HS-5 (cell line): ENCODE measurements at places on chromosomes 1 and 21.

- no peak for DNase-seq
These were observed 218.5 kb downstream of the PLA2G4A start for GRCh38 chr1:187047298-187047697.

DNA sequence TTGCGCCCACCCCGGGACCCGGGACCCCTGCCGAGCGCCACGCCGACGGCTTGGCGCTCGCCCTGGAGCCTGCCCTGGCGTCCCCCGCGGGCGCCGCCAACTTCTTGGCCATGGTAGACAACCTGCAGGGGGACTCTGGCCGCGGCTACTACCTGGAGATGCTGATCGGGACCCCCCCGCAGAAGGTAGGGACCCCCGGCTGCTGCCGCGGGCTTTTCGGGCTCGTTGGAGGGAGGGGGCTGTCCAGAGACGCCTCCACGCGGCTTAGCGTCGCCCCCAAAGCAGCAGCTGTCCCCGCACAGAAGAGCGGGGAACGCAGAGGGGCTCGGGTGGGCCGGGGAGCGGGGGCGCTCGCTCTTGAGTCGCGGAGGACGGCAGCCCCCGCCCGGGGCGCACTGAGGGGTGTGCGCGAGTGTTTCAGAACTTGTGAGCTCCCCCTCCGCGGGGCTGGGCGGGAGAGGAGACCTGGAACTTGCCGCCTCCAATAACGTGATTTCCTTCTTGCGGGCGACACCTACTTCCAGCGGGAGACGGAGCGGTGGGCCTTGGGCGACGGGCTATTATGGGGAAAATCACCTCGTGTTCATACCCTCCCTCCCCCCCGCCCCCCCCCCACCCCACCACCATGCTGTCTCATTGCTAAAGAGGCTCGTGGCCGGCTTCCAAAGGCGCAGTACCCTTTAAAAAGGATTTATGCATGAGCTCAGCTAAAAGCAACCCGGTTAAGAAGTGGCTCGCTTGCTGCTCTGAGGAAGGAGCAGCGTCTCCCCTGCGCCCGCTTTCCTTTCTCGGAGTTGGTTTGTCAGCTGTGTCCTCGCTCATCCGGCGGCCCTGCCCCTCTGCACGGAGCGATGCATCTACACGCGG, 664 bp downstream of the BACE2 start:
- no peak for DNase-seq

- DNase-seq, result no peak
These were observed 134.7 kb downstream of the FAM78B start for GRCh38 chr1:166031932-166032571.

GRCh38 chr1:173506437-173506836, 29.3 kb downstream of the PRDX6 start:
- no peak for DNase-seq

GRCh38 chr1:214637722-214638458, 34.9 kb downstream of the CENPF start:
- no peak for DNase-seq

DNA sequence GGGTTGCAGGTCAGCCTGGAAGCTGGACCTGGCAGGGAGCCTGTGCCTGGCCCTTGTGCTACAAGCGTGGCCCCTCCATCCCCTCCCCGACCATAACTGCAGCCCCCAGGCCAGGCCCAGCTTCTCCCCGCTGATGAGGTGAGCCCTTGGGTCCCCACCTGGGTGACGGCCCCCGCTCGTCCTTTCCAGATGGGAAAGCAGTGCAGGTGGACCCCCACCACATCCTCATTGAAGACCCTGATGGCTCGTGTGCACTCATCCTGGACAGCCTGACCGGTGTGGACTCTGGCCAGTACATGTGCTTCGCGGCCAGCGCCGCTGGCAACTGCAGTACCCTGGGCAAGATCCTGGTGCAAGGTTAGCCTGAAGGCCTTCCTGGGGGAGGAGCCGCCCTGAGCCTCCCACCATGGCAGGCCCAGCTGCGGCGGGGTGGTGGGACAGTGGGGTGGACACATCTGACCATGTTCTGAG, 56.9 kb downstream of the TRIM11 start:
- no peak for DNase-seq

DNA sequence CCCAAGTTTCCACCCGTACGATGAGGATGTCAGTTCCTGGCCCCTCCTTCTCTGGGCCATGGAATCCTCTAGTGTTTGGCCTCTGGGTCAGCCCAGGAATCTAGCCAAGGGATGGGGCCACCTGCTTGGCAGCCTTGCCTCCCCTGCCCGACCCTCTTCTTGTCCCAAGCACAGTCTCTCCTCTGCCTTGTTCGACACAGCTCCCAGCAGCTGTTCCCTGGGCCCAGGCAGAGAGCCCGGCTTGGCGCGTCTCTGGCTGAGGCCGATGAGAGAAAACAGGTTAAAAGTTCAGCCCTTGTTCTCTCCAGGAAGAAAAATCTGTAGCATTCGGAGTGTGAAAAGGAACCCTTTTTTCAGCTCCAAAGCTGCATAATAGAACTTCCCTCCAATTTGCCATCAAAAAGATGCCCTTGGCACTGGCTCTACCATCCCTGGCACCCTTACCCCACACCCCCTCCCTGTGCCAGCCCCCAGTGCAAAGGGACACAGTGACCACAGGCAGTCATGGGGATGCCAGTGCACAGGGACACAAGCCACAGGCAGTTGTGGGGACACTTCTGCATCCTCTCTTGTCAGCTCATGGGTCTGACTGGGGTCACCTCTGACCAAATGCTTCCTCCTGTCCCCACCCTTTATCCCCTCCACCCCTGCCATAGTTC, 68.4 kb downstream of the EPHB2 start:
- no peak for DNase-seq

GRCh38 chr1:54614563-54614962, 8.8 kb downstream of the FAM151A start:
- no peak for DNase-seq

- no peak for DNase-seq
These were observed 199.4 kb downstream of the FOXD2 start for GRCh38 chr1:47637111-47637685.

DNA sequence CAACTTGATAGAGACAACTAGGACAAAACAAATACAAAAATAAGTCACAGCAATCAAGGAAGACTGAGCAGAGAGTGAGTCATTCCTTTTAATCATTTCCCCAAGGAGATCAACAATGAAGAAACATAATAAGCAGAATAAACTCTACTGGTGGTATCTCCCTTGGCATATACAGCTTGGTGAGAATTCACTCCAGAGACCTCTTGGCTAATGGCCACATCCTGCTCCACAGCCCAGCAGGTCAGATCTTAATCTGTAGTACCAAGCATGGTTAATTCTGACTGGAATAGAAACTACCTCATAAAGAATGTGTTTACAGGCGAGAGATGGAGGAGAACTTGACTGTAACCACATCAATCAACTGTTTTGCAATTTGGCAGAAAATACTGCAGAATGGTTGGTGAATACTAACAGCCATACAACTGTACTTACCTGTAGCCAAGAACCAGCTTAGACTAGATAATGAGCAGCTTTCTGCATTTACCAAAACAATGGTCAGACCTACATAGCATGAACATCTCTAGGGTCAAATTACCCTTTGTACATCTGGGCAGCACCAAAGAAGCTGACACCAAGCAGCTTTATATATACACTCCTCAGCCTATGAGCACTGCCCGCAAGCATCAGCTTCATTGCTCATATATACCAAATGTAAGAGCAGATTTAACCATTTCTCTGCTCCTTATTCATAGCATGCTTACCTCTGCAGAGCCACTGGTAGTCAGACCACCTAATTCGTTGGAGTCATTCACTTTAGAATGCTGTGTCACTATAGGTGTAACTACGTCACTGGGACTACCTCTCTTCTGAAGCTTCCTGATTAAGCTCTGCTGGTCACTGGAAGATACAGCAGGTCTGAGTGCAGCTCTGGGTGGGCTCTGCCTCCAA, 51.0 kb downstream of the KIAA0319L start:
- peak; percentile 61 for DNase-seq

- no peak for DNase-seq
These were observed 36.6 kb downstream of the GJA5 start for GRCh38 chr1:147723691-147724323.

GRCh38 chr1:94982398-94982797, 55.5 kb upstream of the CNN3 start:
- no peak for DNase-seq

DNA sequence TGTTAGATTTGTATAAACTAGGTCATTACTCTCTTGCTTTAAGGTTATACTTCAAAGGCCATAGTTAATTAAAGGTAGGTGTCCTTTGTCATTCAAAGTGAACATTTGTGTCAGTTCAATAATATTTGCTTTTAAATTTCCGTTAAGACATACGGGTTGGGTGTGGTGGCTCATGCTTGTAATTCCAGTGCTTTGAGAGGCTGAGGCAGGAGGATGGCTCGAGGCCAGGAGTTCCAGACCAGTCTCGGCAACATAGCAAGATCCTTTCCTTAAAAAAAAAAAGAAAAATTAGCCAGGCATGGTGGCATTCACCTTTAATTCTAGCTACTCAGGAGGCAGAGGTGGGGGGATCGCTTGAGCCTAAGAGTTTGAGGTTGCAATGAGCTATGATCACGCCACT, 80.4 kb downstream of the KIF26B start:
- no peak for DNase-seq

DNA sequence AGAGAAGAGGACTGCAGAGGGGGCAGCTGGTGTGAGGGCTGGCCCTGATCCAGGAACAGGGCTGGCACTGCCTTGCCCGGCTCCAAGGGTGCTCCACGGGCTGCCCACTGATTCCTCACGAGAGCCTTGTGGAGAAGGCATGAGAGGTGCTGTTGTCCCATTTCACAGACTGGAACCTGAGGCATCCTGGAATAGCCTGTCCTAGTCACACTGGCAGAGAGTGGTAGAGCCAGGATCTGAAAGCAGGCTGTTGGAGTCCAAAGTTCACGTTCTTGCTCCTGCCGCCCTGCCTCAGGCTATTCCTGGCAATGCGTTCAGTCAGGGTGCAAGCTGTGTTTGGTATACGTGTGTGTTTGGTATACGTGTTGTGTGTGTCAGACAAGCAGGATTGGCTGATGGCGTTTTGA, 1.8 kb downstream of the RER1 start:
- DNase-seq, result no peak

DNA sequence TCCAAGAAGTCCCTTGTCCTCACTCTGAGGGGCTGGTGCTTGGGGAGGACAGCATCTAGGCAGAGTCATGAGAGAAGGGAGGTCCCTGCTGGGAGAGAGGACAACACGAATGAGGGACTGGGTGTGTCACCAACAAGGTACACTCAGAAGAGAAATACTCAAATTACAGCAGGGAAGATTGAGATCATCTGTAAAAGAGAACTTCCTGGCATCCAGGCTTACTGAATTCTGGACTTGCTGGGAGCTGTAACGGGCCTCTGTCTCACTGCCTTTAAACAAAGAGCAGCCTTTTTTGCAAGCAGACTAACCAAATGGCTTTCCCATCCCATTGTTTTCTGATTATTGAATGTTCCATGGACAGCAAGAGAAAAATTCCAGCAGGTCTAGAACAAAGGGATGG, 195.7 kb upstream of the RAB4A start:
- DNase-seq, result no peak

GRCh38 chr1:221778125-221778524, 36.2 kb upstream of the DUSP10 start:
- DNase-seq, result no peak

DNA sequence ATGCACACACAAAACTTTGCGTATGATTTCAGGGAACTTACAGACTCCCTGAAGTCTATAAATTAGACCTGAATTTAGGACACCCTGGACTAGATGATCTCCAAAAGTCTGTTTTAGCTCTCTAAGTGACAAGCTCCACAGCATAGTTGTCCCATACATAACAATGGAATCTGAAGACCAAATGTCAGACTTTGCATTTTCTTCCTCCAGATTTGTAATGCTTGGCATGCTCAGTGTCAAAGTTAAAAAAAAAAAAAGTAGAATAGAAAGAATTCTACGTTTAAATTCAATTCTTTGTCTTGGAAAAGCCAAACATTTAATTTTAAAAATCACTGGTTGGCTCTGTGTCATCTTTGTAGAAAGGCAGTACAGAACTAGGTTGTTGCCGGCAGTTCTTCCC, 66.7 kb downstream of the OLFML2B start:
- no peak for DNase-seq

DNA sequence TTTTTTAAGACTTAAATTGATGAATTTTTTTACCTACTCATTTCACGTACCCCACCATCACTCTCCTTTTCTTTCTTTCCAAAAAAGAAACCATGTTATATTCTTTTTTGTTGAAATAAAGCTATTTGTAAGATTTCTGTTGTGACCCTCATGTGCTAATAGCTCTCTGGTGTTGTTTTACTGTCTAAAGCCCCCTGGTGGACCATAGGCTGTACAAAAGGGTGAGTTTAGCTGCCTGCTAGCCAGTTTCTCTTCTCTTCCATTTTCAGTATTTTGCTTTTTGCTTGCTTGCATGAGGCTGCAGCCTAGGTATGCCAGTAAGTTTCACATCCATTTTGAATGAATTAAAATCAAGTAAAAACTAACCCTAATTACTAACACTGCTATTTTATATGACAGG, 15.6 kb upstream of the VAMP3 start:
- no peak for DNase-seq

GRCh38 chr1:66951513-66951912, 26.7 kb downstream of the MIER1 start:
- peak; percentile 67 for DNase-seq

GRCh38 chr1:222643606-222643937, 25.7 kb downstream of the MIA3 start:
- DNase-seq, result no peak

DNA sequence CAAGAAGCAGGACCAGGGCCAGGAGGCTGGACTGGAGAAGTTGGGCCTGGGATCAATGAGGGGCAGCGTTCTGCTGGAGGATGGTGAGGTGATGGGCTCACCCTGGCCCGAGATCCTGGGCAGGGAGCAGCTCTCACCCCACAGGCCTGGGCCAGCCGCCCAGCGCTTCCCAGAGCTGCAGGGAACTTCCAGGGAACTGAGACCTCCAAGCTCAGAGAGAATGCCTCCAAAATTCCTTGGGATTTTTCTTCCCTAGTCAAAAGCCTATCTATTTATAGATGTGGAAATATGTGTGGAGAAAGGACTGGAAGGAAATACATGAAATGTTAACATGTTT, 121.2 kb downstream of the SPSB1 start:
- no peak for DNase-seq

- no peak for DNase-seq
These were observed 22.2 kb upstream of the C1orf174 start for GRCh38 chr1:3922201-3922725.

DNA sequence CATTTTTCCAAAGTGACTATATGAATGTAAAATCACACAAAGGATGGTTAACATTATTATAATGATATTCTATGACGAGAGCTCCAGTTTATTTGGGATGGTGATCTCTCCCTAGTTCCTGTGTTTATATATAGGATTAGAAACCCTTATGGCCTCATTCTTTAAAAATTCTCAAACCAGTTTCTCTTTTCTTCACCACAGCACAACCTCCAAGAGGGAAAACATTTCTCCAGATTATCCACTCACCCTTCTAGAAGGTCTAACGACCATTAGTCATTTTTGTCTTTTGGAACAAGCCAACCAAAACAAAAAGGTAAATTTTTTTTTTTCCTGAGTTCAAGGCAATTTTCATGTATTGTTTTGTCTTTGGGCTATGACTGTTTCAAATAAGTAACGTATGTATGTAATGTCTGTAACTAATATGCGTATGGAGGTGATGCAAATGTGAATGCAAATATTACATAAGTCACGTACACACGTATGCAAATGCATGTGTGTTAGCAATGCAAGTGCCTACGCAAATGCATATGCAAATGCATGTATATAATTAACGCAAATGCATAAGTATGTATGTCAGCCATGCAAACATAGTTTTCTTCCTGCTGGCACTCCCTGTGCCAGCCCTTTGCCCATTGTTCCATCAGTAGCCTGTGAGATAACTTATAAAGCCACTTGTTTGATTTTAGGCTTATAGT, 72.5 kb upstream of the MORC3 start:
- DNase-seq, result no peak

- DNase-seq, result no peak
These were observed 14.2 kb downstream of the PODN start for GRCh38 chr1:53076165-53076564.

GRCh38 chr1:198936371-198937083, 297.7 kb downstream of the PTPRC start:
- DNase-seq, result no peak
